GM03348 (cell line): ENCODE measurements at places on chromosomes 6 and 20.

DNA sequence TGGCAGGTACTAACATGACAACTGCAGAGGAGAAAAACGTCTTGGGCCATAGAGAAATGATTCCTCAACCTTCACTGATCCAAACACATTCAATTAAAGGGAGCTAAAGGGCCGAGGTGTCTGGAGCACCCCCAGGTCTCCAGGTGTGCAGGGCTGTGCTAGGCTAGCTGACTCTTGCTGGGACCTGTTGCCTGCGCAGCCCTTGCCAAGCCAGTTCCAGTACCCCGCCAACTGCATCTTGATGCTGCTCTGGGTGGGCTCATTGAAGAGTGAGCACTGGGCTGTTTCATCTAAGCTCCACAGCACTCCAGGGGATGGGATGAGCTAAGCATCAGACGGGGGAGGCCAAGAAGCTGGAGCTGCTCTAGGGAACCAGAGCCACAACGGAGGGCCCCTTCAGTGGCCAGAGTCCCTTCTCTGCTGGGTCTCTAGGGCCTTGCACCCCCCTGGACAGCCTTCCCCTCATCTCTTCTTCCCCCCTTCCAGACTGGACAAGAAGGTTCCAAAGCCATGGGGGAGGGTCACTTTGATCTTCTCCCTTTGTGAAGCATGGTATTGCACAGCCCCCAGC, 15.9 kb downstream of the LEMD2 start:
- DNase-seq, result no peak

DNA sequence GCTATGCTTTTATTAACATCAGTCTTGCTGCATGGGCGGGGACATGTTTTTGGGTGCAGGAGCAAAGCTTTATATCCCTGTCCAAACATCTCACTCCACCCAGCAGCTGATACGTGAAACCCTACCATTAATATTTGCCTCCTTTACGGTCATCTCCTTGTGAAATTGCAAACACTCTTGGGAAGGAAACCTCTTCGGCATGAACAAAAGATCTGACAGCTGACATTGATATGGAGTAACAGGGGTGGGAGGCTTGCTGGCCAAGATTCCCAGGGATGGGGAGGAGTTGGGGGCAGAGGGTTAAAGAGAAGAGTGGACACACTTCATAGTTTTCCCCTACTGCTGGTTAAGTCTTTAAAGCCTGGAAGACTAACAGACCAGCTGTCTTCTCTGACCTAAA, 22.2 kb upstream of the VEGFA start:
- no peak for DNase-seq

- no peak for DNase-seq
Measured at GRCh38 chr6:88810089-88810488, 153.3 kb downstream of the RNGTT start.

GRCh38 chr20:14792915-14793314, 455.5 kb upstream of the FLRT3 start:
- DNase-seq, result no peak

DNA sequence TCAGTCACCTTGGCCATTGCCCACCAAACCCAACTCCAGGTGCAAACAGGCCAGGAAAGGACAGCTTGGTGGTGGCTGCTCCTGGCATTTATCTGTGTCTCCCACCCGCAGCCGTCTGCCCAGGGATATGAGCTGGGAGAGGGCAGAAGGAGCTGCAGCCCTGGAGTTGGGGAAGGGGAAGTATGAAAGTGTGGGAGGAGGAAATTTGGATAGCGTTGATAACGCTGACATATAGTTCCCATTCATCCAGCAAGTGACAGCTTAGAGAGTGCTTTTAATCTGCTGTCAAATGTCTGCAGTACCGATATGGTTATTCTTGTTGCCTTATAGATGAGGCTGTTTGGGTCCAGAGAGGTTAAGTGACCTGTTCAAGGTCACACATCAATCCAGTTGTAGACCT, 741 bp downstream of the KCNK16 start:
- DNase-seq, result no peak

DNA sequence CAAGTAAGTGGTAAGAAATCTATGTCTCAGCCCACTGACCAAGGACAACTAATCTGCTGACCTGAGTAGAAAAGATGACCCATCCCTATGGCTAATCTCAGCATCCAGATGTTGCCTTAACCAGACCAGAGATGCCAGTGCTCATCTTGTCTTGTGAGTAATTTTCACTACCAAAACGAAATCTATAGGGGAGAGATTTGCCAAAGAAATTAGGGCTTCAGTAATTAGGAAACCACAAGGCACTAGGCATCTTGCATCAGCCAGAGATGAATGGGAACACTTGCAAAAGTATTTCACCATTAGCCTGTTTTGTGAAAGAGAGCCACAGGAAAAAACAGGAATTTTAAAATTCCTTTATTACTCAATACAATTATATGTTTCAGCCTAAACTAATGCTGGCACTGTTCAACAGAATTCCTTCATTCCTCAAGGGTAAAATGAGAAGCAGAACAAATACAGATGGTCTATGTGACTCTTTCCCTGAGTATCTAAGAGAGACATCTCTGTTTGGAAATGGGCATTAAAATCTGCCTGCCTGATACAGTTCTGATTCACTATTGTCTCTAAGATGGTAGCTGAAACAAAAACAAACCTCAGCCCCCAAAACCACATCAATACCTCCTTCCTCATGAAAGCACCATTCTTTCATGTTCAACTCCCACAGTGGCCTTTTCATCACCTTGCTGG, 87.8 kb downstream of the GMDS start:
- peak; percentile 78 for DNase-seq

- DNase-seq, result peak; percentile 8
Measured at GRCh38 chr6:85865420-85866369, 223.0 kb upstream of the SYNCRIP start.

GRCh38 chr20:43389839-43390626, 67.7 kb upstream of the SRSF6 start:
- DNase-seq, result peak; percentile 31

DNA sequence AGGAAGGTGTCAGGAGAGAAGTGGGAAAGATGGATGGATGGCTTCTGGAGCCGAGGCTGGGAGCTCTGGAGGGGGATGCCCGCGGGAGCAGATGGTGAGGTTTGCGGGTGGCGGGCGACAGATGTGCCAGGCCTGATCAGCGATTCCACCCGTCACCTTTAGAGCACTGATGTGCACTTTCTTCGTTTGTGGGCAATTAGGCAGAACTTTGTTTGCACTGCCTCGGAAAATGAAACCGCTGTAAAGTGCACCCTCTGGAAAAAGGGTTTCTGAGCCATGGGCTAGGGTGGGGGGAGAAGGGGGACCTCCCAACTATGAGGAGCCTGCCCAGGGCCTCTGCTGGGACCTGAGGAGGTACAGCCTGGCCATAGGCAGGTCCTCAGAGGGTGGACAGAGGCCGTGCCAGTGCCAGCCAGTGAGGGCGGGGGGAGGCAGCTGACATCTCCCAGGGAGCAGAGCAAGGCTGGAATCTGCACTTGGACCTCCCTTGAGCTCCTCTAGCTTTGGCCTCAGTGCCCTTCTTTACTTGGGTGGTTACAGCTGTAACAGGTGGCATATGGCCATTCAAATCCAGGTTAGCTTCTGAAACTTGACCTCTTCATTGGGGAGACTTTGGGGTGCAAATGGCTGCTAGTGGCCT, 58.7 kb downstream of the CD40 start:
- DNase-seq, result no peak

- DNase-seq, result no peak
Measured at GRCh38 chr20:9253006-9253539, 184.2 kb downstream of the PLCB4 start.

- no peak for DNase-seq
Measured at GRCh38 chr20:11918391-11918845, 725 bp downstream of the BTBD3 start.

DNA sequence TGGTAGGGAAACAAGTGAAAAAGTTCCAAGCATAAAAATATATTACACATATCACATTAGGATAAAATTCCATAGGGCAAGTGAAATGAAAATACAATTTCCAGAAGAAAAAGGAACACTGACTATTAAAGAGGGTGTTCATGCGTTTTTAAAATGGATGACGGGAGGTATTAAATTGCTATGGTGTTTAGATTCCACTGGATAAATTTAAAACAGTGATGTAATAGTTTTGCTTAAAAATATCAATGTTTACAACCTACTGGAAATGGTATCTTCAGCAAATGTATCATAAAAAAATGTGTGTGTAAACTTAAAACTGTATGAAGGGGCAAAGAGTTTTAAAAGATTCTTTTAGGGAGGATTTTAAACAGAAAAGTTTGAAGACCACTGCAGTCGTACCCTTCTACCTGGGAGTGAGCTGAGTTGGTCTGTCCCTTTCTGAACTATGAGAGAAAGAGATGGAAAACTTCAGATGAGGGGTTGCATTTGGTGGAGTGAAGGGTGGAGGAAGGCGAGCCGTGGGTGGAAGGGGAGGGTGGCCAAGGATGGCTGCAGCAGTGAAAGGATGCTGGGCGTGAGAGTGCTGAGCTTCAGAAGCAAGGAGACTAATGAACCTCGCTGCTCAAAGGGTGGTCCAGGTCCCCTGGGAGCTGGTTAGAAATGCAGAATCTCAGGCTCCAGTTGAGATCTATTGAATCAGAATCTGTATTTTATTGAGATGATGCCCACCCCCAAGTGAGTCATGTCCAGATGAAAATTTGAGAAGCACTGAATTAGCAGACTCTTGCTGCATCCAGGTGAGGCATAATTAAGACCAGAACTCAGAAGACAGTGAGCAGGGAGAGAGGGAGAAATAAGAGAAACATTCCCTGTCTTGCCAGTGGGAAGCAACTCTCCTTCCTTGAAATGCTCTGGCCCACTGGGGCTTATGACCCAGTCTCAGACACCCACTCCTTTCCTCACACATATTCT, 54.5 kb upstream of the MRPS10 start:
- DNase-seq, result peak; percentile 41

- no peak for DNase-seq
Measured at GRCh38 chr6:47447722-47448121, 29.9 kb upstream of the CD2AP start.

DNA sequence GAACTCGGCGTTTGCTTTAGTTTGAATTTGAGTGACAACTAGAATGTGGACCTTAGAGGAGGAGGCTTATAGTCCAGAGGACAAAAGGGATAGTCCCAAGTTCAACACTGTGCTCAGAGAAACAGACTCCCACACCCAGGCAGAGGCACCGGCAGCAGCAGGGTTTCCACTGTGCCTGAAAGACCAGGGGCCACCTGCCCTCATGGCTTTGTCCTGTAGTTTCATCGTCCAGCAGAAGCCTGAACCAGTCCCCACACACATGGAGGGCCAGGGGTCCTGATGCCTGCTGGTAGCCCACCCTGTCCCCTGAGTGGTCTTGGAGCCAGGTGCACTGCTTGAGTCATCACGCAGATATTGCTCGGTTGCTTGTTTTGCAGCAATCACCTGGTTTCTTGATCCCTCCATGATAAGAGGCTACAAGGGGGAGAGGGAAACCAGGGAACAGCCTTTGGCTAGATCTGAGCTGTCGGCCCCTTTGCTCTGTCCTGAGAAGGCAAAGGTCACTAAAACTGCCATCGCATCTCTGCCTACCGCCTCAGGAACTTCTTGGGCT, 7.2 kb upstream of the ACSS1 start:
- no peak for DNase-seq

DNA sequence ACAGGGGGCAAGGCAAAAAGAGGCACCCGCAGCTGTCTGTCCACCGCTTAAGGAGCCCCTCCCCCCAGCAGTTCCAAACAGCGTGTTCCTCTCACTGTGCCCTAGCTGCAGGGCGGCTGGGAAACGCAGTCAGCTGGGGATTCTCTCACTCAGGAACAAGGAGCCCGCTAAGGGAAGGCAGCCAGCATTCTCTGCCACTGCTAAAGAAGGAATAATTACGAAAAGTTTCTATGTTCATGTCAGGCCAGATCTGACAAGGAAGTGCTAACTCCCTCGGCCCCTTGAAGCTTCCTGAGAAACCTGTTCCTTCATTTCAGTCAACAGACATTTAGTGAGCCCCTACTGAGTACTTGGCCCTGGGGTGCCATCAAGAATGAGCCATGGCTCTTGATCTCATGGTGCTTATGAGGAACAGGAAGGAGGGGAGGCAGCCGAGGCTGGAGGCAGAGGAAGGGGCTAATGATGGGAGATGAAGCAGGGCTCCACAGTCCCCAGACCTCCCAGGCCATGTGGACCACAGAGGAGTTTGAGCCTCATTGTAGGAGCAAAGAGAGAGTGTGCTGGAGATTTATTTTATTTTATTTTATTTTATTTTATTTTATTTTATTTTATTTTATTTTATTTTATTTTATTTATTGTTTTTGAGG, 101.7 kb upstream of the PMEPA1 start:
- DNase-seq, result no peak

- DNase-seq, result no peak
Measured at GRCh38 chr6:137102050-137102848, 57.5 kb upstream of the IL20RA start.

- no peak for DNase-seq
Measured at GRCh38 chr6:53347250-53347920, 1.4 kb downstream of the ELOVL5 start.

DNA sequence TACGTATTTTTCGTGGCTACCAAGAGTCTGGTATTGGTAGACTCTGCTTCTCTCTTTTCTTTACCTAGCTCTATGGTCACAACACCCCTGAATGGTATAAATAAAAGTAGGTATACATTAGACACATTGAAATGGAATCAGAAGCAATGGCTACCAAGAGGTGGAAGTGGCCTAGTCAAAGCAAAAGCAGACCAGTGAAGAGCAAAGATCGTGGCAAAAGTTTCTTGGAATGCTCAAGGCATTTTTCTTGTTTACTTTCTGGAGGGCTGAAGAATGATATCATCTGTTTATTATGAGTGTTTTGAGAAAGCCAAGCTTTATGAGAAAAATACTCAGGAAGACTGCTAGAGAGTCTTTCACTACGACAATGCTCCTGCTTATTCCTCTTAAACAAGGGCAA, 28.6 kb upstream of the MOCS1 start:
- no peak for DNase-seq

DNA sequence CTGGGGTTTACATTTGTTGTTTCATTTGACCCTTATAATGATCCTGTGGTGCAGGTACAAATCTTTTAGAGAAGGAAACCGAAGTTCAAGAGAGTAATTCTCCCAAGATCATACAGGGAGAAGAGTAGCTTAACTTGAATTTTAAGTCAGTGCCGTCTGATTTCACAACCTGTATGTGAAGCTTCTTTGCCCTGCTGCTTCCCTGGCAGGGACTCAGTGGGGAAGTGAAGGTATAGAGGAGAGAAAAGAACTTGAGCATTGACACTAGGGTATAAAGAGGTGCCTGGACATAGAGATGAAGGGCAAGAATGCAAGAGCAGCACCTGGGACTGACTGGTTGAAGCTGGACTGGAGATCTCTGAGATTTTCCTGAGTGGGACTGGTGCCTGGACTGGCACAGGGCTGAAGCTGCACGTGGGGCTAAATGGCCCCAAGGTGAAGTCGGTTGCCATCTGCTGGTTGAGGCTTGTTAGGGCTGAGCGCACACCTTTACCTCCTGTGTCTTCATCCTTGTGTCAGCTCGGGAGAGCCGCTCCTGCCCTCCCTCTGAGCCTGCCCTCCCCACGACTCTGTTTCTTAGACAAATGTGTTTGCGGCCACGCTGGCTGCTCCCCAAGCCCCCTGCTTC, 41.8 kb downstream of the FARS2 start:
- DNase-seq, result peak; percentile 17
